NK-92 treated with Interleukin-12 subunit alpha and Interleukin-12 subunit beta, amount 100 ng/mL, for 24 hours (cell line): ENCODE measurements at places on chromosomes 6 and 20.

GRCh38 chr6:136566007-136566487 lies 15.8 kb upstream of the MAP7 start:
- no peak for DNase-seq

DNA sequence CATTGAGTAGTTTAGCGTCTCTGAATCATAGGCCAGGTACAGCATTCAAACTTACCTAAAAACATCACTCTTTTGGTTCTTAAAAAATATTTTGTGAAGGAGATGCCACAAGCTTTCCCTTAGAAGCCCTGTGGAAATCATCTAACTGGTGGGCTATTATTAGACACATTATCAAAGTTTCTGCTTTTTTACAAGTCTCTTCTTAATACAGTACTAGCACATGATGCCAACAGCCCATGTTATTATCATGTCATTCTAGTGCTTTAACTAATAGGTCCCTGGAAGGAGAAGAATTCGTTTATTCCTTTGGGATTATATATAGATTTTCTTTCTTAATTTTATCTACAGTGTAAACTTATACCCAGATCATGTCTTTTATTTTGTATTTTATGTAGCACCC lies 146.0 kb upstream of the PTPRK start:
- DNase-seq: no peak

- no peak for DNase-seq
These were observed 44.3 kb downstream of the KHDC1L start for GRCh38 chr6:73180763-73181619.

DNA sequence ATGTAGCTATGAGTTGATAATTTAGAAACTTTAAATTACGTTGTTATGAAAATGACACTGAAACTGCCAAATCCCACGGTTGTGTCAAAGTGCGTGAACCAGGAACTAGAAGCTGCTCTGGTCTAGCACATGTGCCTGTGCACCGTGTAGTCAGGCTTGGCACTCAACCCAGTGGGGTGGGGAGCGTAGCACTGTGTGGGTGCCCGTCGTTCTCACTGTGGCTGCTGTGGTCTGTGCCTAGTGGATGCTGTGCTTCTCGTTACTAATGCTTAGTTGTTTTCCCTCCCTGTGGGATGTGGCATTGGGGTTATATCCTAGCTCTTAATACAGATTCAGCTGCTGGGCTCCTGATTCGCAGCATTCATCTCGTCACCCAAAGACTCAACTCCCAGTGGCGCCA lies 46.2 kb upstream of the ADIG start:
- no peak for DNase-seq

DNA sequence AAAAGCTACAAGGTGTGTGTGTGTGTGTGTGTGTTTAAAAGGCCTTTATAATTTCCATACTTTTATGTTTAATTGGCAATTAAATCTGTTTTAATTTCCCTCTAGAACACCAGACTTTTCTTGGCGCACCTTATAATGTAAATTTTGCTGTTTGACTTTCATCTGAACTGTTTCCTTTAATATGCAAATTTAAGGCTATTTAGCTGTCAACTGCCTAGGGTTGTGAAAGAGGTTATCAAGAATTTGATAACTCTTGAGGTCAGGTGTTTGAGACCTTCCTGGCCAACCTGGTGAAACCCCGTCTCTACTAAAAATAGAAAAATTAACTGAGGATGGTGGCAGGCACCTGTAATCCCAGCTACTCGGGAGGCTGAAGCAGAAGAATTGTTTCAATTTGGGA lies 4.0 kb upstream of the LHFPL5 start:
- DNase-seq: no peak

DNA sequence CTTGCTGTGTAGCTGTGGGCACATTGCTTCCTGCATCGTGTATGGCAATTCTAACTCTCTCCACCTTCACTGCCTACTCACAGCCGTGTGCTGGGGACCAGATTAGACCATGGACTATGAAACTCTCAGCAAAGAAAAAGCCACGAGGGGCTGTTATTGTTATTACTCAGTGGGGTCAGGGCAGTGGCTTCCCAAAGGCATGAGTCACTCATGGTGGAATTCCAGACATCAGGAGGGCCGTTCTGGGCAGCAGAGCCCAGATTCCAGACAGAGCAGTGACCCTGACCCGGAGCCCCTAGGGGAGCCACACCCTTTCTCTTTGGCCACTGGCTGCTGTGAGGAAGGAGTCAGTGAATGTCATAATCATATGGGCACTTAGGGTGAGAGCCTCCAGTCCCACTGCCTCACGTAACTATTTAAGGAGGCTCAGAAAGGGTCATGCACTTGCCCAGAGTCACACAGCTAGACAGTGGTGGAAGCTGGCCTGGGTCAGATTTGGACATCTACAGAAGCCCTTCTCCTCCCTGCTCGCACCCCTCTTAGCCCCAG lies 22.2 kb upstream of the CCN5 start:
- DNase-seq: no peak

DNA sequence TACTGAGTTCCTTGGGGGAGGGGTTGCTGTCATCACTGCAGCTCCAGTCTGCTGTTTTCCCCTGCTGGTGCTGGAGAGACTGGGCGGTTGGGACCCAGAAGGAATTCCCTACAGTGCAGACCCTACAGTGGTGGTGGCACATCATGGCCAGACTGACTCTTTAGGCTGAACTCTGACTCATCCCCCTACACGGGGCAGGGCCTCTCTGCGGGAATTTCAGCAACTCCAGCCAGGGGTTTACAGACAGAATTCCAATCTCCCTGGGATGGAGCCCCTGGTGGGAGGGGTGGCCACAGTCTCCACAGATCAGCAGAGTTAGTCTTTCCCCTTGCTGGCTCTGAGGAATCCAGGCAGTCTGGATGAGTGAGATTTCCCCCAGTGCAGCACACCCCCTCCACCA lies 46.9 kb upstream of the MAPK13 start:
- DNase-seq: no peak
